ENCODE measurements at places on chromosomes 2 and 18.

DNA sequence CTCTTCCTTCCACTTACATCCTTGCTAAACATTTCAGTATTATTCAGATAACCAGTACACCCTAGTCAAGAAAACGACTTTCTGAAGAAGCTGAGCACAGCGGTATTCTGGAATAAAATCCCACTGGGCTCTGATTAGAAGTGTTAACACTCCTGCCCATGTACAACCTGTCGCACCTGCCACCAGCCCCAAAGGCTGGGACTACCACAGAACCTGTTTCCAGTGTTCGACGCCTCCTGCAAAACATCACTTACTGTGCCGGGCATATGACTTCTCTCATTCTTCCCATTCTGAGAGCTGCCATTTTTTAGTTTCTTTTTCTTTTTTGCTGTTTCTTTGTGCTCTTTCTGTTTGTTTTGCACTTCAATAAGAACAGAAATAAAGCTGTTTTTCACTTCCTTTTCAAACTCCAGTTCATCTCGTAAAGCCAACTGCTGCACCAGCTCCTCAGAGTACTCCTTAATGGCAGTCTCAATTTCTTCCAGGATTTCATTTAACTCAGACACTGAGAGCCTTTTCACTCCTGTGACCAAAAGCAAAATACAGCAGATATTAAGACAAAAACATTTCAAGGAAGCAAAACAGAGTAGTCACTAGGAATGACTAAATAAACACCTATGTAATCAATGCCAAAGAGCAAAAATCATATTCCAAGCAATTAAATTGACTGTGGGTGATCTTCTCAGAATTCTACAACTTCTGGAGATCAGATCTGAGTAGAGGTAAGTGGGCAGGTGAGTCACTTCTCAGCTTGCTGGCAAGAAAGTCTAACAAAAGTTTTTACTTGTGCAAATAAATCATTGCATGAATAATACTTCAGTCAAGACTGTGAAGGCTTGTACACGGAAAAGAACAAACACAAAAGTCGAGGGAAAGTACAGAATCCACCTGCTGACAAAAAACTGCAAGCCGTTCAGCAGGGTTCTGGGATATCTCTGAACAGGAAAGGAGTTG is 19.3 kb downstream of the FEZ2 start:
- DNase-seq = no peak

DNA sequence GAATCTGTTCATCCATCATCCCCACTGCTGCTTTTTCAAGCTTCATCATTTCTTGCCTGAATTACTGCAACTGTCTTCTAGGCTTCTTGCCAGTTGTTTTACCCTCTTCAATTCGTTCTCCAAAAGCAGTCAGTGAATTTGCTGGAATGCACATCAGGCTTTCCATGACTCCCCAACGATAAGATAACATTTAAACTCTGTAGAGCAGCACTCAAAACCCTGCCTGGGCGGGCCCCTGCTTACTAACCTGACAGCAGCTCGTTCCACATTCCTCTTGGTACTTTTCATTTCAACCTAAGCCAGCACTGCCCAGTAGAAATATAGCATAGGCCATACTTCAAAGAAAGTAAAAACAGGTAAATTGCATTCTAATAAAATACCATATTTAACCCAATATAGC is 342.9 kb downstream of the SUCLG1 start:
- no peak for DNase-seq

DNA sequence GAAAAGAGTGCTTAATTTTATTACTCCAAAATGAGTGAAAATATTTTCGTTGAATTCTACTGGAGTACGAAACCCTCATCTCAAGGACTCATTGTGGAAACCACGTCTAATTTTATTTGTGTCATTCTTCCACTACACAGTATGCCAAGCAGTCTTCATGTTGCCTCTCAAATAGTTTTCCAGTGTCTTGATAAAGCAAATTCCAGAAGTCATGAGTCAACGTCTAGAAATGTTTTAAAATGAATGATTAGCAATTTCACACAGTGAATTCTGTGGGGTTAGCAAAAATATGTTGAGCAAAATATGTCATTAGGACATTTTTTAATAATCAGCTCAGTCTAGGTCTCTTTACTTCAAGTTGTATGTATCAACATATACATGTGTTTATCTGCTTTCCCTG is 865.5 kb downstream of the DSC3 start:
- no peak for DNase-seq

GRCh38 chr2:73987109-73987947 is 2.6 kb downstream of the TET3 start:
- DNase-seq = peak; percentile 81

GRCh38 chr2:234289834-234290590 is 206.9 kb downstream of the ARL4C start:
- DNase-seq = no peak

DNA sequence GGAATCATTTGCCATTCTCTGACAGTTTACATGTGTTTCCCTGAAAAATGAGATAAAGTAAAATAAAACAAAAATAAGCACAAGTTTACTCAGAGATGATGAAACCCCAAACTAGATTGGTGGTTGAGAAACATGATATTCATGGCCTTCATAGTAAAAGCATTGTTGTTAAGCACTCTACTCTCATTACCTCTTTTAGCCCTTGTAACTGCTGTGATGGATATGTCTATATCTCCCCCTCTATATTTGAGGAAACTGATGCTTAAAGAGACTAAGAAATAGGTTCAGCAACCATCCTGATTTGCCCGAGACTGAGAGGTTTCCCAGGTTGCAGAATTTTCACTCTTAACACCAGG is 33.9 kb upstream of the GALNT3 start:
- no peak for DNase-seq

- no peak for DNase-seq
Measured at GRCh38 chr2:211144078-211144477, 587.7 kb downstream of the CPS1 start.

GRCh38 chr2:181203412-181203811 is 223.0 kb downstream of the UBE2E3 start:
- no peak for DNase-seq

DNA sequence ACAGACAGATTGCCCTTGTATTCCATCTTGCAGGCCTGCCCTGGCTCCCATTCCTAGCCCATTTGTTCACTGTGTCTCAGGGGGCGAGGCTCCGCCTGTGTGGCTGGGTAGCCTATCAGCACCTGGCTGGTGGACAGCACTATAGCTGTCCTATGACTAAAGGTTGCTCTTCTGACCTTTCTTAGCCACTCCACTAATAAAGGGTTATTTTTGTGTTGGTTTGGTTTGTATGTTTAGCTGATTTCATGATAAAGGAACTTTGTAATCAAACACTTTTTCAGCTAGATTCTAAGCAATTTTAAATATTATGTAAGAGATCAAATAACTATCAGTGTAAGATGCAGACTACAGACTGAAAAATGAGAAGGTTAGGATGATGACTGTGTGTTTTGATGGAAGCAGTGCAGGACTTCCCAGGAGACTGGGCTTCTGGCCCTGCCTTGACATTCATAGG is 72.2 kb downstream of the CRIM1 start:
- DNase-seq = no peak

Data from posterior cingulate gyrus (tissue), 11 donors.